ENCODE measurements at places on chromosomes 13 and 19.

- no peak for DNase-seq
These were observed 29.1 kb downstream of the BRD4 start for GRCh38 chr19:15303105-15303780.

DNA sequence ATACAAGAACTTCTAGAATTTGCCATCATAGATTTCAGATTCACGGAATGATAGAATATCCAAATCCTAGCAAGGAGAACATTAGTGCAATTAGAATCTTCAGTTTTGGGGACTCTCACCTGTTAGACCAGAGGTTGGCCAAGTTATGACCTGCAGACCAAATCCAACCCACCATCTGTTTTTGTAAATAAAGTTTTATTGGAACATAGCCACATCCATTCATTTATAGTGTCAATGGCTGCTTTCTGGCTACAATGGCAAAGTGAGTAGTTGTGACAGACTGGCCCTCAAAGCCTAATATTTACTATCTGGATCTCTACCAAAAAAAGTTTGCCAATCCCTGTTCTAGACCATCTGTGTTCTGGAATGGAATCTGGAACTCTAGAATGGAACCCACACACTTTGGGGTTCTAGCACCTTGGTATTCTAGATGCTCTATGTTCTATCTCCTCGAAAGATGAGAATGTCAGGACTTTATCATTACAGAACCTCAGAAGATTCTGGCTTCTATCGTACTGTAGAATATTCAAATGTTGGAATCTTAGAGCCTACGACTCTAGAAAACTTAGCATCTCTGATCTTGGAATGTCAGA, 2.5 kb downstream of the KPTN start:
- DNase-seq, result no peak

DNA sequence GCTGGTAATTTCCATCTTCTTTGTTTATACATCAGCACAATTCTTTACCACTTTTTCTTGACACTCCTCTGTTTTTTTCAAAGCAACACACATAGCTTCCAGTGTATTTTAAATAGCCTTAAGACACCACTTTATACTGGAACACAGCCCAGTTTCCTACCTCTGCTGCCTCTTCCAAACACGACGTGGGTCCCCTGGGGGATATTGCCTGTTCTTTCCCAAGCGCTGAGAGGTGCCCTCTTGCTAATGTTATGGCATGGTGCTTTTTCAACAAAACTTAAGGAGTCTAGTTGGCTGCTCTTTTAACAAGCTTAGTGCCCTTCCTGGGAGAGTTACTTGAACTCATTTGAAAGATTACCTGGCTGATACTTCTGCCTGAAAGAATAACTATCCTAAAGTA, 112.7 kb downstream of the OLFM4 start:
- DNase-seq, result no peak

- no peak for DNase-seq
These were observed 137.3 kb upstream of the SERP2 start for GRCh38 chr13:44236370-44236769.

- DNase-seq, result no peak
These were observed 279.5 kb upstream of the PCDH20 start for GRCh38 chr13:61695147-61695546.

- no peak for DNase-seq
These were observed 65.2 kb downstream of the SLC15A1 start for GRCh38 chr13:98687319-98687718.

DNA sequence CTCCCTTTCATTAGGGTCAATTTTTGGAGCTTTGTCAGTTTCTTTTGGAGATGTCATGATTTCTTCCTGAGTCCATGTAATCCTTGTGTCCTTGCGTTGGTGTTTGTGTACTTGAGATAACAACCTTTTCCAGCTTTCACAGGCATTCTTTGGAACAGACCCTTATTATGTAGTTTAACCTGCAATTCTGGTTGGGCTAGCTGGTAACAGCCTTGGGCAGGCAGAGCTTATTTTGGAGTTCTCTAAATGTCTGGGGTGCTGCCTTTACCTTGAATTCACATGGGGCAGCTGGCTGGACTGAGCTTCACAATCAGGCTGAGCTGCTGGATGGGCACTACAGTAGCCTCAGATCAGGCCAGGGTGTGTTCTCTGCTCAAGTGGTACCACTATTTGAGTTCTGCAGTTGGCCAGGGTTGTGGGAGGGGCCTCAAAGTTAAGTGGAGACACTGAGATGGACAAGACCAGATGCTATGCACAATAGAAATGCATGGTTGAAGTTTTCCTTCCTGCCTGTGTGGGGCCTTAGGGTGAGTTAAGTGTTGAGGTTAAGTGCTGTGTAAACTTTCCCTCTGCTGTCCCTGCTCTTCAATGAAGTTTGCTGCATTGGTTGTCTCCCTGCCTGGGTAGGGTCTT, 277.3 kb downstream of the ATP8A2 start:
- no peak for DNase-seq

DNA sequence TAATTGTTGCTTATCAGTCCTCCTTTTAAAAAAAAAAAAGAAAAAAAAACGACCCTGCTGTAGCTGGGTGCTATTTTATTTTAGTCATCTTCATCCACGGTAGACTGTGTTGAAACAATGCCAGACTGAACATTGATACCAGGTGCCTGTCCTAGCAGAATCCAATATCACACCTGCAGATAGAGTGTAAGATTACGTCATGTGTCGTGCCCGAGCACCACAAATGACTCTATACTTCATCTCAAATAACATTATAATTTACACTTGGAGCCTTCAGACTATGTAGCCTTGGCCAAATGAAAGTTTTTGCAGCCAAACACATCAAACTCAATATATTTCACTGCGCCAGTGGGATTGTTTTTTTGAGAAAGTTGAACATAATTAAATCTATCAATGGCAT, 410.6 kb downstream of the FGF9 start:
- DNase-seq, result no peak

DNA sequence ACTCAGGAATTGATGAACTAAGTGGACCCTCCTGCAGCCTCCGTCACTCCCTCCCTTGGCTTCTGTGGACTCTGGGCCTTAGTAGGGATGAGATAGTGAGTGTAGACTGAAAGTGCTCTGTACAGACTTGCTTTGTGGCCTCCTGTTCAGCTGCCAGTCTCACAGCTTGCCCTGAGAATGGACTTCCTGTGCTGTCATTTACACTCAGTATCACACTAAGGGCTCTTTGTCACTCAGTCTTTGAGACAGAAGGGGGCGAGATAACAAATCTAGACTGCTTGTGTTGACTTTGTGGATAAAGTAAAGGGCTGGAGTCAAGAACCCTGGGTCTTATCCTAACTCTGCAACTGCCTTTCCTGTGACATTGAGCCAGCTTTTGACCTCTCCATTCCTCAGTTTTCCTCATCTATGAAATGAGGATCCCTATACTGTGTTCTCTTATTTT, 21.0 kb upstream of the SPRY2 start:
- no peak for DNase-seq

DNA sequence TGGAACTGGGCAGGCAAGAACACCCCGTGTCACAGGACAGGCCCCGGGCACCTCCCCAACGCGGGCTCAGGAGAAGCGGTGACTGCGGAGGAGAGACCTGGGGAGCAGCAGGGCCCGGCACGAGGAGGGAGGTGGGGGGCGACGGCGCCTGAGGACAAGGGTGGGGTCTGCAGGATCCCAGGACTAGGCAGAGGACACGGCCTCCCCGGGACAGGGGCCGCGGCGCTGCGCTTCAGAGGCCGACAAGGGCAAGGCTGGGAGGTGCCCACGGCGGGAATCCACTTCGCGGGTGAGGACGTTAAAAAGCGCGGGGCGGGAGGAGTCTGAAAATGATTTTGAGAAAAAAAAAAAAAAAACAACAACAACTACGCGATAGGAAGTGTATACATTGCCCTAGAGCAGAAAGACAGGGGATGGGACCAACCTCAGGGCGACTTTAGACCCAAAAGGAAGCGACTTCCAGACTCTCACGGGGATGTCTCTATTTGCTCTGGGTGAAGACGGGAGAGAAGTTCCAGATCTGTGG, 44.9 kb downstream of the ZNF611 start:
- peak; percentile 37 for DNase-seq

- no peak for DNase-seq
These were observed 106.4 kb upstream of the UBL3 start for GRCh38 chr13:29956853-29957252.

DNA sequence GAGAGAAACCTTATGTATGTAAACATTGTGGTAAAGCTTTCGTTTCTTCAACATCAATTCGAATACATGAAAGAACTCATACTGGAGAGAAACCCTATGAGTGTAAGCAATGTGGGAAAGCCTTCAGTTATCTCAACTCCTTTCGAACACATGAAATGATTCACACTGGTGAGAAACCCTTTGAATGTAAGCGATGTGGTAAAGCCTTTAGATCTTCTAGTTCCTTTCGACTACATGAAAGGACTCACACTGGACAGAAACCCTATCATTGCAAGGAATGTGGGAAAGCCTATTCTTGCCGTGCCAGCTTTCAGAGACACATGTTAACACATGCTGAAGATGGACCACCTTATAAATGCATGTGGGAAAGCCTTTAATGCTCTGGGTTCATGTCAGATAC, 24.7 kb downstream of the ZNF136 start:
- DNase-seq, result no peak

DNA sequence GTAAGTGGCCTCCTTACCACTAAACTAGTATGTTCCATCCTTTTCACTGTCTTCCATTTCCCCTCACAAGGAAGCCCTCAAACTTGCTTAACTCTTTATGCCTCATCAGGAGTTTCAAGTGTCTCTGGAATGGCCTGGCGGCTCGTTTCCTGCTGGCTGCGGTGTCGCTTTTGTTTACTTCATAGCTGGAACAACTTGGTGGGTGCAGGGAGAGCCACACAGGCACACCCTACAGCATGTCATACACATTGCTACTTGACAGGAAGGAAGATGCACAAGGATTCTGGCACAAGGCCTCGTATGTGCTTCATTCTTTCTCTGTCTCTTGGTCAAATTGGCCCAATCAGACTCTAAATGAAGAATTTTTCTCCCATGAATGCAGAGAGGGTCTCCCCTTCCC, 488.3 kb downstream of the FOXO1 start:
- no peak for DNase-seq

GRCh38 chr13:34970961-34971360, 28.9 kb downstream of the NBEA start:
- no peak for DNase-seq

- no peak for DNase-seq
These were observed 385.8 kb downstream of the KCNRG start for GRCh38 chr13:50401049-50401505.

DNA sequence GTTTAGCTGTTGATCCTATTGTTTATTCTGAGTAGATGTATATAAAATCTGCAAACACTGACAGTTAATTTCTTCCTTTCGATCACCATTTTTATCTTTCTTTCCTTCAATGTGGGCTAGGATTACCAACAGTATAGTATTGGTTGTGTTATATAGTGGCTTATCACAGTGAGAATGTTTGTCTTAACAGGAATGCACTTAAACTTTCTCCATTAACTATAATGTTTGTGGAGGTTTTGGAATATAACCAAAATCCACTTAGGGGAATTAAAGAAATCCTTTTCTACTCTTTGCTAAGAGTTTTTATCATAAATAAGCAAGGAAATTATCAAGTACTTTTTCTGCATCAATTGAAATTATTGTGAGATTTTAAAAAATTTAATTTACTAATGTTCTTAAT, 244.6 kb downstream of the LACC1 start:
- DNase-seq, result no peak

GRCh38 chr13:78655906-78656305, 3.0 kb downstream of the OBI1 start:
- DNase-seq, result no peak

- DNase-seq, result no peak
These were observed 381.1 kb downstream of the LIG4 start for GRCh38 chr13:107834281-107834680.

GRCh38 chr13:29427937-29428309, 167.6 kb downstream of the SLC7A1 start:
- no peak for DNase-seq

DNA sequence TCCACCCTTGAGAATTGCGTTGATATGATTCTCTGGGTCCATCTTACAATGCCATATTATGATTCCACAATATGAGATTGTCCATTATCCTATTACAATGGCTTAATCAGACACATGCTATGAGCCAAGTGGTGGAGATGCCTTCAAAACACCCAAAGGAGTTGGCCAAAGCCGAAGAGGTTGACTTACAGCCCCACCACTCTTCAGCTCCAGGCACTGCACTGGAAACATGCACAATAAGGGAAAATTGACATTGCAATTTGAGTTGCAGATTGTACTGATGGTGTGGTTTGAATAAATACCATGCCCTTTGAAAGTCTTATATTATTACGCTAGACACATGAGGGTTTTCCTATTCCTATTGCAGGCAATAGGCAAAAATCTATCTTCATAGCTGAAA, 75.4 kb upstream of the TNFSF11 start:
- no peak for DNase-seq

- no peak for DNase-seq
These were observed 1251.9 kb upstream of the SLC10A2 start for GRCh38 chr13:104318121-104318520.

DNA sequence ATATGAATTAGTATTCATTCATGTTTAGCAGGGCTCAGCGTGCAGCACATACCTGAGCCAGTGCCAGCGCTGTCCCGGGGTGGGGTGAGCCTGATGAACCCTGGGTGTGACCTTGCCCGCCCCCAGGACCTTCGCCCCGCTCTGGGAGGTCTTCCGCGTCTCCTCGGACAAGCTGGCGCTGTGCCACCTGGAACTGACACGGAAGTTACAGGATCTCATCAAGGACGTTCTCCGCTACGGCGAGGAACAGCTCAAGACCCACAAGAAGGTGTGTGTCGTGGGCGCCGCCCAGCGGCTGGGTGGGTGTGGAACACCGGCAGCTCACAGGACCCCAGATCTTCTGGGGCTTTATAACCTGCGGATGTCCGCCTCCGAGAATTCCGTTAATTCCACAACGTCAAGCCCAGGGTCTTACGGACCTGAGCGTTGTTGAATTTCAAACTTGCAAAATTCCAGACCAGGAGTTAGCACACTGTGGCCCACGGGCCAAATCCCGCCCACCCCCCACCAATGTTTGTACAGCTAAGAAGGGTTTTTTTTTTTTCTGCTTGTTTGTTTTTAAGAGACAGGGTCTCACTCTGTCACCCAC, 15.4 kb downstream of the FCHO1 start:
- DNase-seq, result peak; percentile 92

GRCh38 chr19:40719414-40719894, 2.5 kb downstream of the ITPKC start:
- DNase-seq, result no peak

DNA sequence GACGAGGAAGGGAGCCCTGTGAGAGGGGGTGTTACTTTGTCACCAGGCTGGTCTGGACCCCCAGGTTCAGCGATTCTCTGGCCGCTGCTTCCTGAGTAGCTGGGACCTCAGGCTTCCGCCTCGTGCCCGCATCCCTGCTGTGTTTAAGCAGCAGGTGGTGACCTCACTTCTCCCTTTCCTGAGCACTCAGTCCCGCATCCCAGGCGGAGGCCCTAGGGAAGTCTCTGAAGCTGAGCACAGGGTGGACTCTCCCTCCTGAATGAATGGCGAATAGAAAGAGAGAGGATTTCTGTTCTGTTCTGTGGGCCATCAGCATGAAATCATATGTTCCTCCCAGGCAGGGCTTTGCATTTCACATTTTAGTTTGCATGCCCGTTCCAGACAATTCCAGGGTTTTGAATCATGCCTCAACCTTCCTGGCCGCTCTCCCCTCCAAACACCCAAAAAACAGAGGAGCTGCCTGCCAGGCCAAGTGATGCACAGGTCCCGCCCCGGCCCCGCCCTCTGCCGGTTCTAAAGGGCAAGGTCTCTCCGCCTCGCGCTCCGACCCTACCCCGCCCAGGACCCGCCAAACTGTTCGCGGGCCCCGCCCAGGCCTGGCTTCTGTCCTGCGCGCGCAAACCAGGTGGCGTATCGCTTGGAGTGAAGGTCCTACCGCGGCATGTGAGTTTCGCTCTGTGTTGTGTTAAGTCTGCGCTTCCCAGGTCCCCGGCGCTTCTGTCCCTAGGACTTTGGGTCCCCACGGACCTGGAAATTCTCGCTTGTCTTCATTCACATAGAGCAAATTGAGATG, 35.1 kb upstream of the ZNF808 start:
- DNase-seq, result peak; percentile 45

All from endothelial cell (in vitro differentiated cells).